EH (cell line): ENCODE measurements at places on chromosomes 7 and 10.
A peak's percentile ranks its signal among the peaks of the same experiment; 100 is the strongest.

- DNase-seq, result peak; percentile 95
These were observed 62.5 kb downstream of the SGMS1 start for GRCh38 chr10:50561266-50561665.

GRCh38 chr7:150383710-150384397 lies 4.7 kb downstream of the ZNF775 start:
- no peak for DNase-seq

GRCh38 chr10:70296406-70296899 lies 12.6 kb upstream of the NPFFR1 start:
- DNase-seq, result peak; percentile 90

DNA sequence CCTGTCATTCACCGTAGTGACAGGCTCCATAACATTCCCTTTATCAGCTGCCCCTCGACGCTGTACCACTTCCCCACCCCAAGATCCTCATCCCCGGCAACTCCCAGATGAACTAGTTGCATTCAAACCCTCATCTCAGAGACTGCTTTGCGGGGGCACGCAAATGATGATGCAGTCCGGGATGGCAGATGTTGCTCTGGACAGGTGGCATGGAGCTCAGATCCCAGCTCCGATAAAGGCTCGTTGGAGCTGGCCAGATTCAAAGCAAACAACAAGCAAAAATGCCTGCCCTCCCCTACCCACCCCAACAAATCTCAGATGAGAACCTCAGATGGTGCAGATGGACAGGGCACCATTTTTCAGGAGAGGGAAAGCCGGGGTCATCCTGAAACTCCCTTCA lies 46.7 kb downstream of the CARD11 start:
- no peak for DNase-seq

GRCh38 chr7:71313553-71313952 lies 181.6 kb downstream of the GALNT17 start:
- DNase-seq, result no peak

DNA sequence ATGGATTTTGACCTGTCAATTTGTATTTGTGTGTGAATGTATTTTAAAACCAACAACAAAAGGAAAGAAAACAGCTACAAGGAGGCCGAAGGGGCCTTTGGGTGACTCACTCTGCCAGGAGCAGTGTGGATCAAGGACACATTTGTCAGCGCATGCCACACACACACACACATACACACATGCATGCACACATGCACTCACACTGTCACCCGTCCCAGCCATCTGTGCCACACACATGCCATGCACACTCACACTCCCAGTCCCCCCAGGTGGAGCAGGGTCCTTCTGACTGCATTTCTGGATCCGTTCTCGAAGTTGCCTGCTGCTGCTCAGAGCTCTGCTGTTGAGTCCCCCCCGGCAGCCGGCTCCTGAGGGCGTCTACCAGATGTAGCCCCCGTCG lies 26.0 kb downstream of the SPOCK2 start:
- peak; percentile 29 for DNase-seq

- DNase-seq, result no peak
These were observed 96.1 kb downstream of the LRMDA start for GRCh38 chr10:75527542-75527941.

DNA sequence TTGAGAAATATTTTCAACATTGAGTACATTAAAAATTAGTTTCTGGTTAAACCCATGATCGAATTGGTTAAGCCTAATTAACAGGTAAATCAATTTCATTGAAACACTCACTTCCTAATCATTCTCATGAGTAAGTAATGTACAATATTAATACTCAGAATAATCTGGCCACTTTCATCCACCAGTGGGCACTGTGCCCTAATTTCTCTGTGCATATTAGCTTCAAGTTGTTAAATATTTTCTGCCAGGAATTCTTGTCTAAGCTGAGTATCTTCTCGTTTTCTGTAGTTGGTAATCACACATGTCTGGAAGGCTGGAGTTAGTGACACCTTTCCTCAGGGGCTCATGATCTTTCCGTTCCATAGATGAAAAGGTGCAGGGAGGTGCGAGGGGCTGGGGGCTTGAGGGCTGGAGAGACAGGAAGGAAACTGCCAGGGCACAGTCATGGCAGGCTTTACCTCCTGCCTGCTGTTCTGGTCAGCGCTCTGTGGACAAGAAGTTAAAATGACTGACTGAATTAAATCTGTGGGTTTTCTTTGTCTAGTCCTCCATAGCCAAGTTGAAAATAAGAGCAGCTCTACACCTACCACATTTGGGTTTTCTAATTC lies 71.9 kb downstream of the WIPF3 start:
- peak; percentile 54 for DNase-seq

DNA sequence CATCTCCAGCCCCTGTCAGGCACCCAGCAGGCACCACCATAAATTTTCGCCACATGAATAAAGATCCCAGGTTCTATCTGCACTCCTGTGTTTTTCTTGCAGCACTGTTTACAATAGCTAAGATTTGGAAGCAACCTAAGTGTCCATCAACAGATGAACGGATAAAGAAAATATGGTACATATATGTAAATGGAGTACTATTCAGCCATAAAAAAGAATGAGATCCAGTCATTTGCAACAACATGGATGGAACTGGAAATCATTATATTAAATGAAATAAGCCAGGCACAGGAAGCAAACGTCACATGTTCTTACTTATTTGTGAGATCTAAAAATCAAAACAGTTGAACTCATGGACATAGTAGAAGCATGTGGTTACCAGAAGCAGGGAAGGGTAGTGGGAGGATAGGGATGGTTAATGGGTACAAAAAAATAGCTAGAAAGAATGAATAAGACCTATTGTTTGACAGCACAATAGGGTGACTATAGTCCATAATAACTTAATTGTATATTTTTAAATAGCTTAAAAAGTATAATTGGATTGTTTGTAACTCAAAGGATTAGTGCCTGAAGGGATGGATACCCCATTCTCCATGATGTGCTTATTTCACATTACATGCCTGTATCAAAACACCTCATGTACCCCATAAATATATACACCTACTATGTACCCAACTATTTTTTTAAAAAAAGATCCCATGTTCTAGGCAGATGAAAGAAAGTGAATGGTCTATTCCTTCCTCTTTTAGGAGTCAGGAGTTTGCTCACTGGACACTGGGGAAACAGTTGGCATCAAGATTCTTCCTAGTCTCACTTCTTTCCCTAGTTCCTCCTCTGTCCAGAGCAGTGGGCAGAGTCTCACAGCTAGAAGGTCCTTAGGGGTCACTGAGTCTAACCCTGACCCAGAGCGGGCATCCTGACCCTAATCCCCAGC lies 1.0 kb upstream of the NPFFR1 start:
- no peak for DNase-seq

- DNase-seq, result peak; percentile 91
These were observed 52.7 kb downstream of the HIPK2 start for GRCh38 chr7:139725077-139725476.

DNA sequence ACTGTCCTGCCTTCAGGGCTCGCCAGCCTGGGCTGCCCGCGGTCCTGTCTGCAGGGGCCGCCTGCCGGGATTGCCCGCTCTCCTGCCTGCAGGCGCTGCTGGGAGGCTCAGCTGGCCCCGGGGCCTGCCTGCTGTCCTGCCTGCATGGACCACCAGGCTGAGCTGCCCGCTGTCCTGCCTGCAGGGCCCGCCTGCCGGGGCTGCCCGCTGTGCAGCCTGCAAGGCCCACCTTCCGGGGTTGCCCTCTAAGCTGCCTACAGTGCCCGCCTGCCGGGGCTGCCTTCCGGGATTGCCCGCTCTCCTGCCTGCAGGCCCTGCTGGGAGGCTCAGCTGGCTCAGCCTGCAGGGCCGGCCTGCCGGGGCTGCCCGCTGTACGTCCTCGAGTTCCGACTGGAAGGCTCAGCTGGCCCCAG lies 164.4 kb downstream of the GLRX3 start:
- no peak for DNase-seq

DNA sequence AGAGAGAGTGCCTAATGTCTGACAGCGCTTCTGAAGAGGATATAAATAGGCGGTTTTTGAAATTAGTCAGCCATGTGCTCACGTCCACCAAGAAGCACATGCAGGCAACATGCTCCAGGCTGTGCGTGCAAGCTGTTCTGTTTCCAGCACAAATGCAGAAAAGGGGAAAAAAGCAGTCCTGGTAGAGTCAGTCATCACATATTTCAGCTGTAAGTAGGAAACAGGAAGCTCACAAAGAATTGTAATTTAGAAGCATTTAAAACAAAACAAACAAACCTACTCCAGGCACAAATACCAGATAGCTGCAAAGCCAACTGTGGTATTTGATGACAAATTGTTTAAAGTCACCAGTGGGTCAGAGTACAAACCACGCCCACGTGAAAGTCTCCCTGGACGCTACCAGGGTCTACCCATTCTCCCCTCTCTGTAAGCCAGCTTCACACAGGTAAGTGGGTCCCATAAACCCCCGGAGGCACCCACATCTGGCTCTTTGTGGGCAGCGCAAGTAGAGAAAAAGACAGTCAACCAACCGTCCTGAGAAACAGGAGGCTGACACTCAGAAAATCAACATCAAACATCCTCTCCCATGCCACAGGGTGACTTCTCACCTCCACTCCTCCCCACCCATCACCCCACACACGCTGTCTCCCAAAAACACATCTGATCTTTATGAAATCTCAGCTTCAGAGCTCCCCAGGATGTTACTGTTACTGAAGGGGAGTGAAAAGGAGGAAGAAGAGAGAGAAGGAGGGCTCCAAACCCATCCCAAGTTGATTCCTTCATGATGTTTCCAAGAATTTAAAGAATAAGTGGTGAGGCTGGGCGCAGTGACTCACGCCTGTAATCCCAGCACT lies 186.4 kb downstream of the FAM107B start:
- DNase-seq, result peak; percentile 100

- no peak for DNase-seq
These were observed 31.3 kb downstream of the PIP4K2A start for GRCh38 chr10:22683140-22683389.
